ENCODE measurements at places on chromosomes 4 and X. TPM values are rescaled to one million over a fixed set of nuclear protein-coding genes. Genes with fewer than 3 reads are reported as not detected.

Gene FAM200B
- total RNA-seq, result 24.3 TPM

Gene SPARCL1
- 31.0 TPM for total RNA-seq

Gene USP27X
- total RNA-seq, result 1.2 TPM

Gene PHF8
- total RNA-seq, result 16.3 TPM

Gene SLC26A1
- not detected for total RNA-seq

Gene C4orf50
- total RNA-seq, result 0.04 TPM

Gene PASD1
- not detected for total RNA-seq

Gene ASB9
- total RNA-seq, result 1.8 TPM

Gene MID2
- total RNA-seq, result 17.8 TPM

Gene HDX
- 0.48 TPM for total RNA-seq

Gene ERCC6L
- 2.9 TPM for total RNA-seq

Gene SLC7A11
- 16.3 TPM for total RNA-seq

Gene DMRTC1
- not detected for total RNA-seq

GRCh38 chr4:3740256-3740655, 25.9 kb upstream of the ADRA2C start:
- no peak for ATAC-seq

GRCh38 chrX:45632506-45632905, 431.8 kb upstream of the DIPK2B start:
- no peak for ATAC-seq

DNA sequence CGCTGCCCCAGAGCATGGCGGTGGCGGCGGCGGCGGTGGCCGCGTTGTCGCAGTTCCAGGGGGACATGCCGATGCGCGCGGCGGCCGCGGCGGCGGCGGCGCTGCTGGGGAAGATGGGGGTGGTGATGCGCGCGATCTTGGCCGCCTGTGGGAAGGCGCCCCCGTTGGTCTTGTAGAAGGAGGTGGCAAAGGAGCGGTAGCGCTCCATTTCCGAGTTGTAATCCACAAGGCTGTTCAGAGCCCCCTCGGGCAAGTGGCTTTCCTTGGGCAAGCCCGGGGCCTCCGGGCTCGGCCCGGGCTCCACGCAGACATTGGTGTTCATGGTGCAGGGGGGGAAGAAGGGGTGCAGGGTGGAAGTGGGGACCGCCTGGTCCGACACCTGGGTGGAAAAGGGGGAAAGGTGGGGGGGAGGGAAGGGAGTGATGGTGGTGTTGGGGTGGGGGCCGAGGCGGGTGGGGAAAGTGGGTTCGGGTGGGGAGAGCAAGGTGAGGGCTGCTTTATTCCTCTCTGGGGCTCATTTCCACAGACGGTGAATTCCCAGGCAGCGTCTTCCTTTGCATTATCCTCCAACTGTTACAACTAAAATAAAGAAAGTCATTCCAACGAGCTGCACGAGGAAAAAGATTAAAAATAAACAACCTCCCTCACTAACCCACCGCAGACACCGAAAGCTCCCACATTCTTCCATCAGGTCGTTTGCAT, 3.1 kb downstream of the CXXC4 start:
- ATAC-seq, result peak; percentile 15

DNA sequence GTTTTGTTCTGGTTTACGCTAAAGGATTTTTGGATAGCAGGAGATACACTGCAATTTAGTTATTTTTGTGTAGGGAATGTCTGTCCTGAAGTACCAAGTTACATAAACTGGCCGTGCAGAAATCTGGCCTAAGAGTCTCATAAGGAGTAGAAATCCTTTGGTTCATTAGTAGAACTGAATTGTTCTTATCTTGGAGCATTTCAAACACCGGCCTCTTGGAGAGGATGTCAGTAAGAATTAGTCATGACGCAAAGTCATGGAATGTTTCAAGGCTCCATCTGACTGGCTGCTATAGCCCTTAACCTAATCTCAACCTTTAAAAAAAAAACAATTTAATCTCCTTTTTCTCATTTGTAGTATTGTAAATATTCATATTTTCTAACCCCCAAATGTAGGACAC, 15.2 kb downstream of the PDLIM3 start:
- ATAC-seq, result no peak

- no peak for ATAC-seq
Observed at GRCh38 chrX:24190500-24191156, 41.1 kb downstream of the ZFX start.

DNA sequence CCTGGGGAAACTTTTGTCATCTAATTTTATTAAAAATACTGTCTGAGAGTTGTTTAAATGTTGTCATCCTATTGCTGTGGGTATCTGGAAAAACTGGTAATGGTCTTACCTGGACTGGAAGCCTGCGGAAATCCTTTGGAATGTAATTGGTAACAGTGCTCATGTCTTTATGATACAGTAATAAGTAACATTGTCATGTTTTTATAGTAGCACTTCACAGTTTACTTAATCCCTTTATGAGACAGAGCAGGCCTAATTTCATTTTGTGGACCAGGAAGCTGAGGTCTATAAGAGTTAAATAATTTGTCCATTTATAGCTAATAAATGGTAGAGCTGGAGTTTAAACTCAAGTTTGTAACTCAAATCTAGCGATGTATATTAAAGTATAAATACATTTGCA, 88.3 kb downstream of the TRAPPC11 start:
- no peak for ATAC-seq

- ATAC-seq, result no peak
Observed at GRCh38 chr4:110751986-110752385, 129.1 kb upstream of the PITX2 start.

GRCh38 chr4:45215976-45216542, 489.7 kb upstream of the GNPDA2 start:
- ATAC-seq, result no peak

GRCh38 chrX:10076765-10077164, 80.0 kb upstream of the CLCN4 start:
- no peak for ATAC-seq

DNA sequence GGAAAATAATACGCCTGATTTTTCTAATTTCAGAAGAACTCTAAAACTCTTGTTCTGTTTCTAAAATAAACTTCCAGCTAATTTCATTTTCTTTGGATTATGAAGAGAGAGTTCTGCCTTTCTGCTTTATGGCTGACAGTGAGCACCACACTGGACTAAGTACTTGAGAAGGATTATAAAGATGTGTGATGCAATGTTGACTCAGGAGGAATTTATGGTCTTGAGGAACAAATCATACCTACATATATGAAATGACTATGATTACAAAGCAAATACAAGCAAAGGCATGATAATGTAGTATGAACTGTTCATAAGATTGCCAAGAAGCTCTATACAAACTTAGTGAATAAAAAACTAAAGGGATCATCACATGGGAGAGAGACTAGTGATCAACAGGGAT, 13.0 kb upstream of the SLC25A5 start:
- ATAC-seq, result peak; percentile 81

DNA sequence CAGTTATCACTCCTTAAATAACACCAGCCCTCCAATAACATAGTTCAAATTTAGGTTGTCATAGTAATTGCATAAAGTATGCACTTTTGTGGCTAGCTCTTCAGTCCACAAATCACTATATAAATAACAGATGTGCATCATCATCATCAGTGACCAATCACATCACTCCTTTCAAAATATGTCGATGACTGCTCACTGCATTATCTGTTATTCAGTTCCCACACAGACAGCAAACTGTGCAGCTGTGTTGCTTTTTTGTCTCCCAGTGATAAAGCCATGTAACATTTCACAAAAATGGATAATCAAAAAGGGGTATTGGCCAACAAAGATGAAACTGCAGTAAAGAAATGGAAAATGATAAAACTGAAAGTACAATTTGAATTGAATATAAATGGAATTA, 205.4 kb downstream of the DCLK2 start:
- ATAC-seq, result no peak

DNA sequence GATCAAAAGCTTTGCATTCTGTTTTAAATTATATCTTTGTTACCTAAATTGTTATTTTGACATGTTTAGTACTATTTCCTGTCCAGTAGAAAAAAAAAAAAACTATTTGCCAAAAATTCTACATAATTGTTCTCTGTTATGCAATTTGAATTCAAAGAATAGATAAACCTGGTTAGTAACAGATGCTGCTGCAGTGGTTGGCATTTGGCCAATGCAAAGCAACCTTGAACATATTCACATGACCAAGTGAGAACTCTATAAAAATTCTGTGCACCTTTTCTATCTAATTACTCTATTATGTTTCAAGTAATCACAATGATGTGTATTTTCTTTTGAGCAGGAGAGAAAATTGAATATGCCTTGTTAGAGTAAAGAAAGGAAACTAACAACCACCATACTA, 1473.4 kb downstream of the RPA4 start:
- no peak for ATAC-seq

- no peak for ATAC-seq
Observed at GRCh38 chrX:124249345-124249744, 83.1 kb upstream of the TEX13D start.

DNA sequence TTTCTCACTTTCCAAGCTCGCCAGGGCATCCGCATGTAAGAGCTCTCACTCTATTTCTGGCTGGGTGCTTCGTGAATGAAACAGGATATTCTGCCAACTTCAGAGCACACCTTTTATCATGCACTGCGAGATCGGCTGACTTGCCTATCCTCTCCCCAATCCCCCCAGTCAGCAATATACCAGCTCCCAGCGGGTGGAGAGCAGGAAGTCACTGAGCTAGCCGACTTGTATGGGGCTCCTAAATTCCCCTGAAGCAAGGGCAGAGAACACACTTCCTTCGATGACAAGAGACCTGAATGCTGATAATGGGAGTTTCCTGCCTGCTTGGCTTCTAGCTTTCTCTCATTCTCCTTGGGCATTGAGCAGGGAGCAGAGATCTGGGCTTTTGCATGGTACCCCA, 33.8 kb upstream of the MAMLD1 start:
- no peak for ATAC-seq

DNA sequence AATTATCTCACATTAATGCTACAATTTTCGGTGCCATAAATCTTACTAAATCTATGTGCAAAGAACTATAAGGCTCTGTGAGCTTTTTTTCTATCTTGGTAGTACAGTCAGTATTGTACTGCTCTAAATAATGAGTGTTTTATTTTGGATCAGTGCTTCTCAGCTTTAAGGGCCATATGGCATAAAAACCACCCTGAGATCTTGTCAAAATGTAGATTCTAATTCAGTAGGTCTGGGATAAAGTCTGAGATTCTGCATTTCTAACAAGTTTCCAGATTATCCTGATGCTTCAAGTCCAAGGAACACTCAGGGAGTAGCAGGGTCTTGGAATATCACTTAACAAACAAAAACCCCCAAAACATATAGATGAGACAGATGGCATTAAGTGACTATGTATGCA, 486.5 kb downstream of the GRXCR1 start:
- ATAC-seq, result no peak

DNA sequence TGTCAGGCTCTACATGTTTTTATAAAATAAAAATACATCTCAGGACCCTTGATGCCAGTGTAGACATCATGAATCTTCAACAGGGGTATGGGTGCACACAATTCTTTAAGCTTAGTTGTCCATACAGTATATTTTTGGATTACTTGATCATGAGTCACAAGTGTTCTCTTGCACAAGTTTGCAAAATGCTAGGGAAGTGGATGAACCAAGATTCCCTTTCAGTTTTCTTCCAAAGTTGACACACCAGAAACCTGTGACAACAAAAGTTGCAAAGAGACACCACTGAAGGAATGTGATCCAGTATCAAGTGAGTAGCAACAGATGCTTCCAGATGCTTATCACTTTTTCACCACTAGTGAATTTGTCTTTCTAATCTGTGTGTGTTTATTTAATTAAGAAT, 1021.2 kb downstream of the PCDH7 start:
- ATAC-seq, result no peak

DNA sequence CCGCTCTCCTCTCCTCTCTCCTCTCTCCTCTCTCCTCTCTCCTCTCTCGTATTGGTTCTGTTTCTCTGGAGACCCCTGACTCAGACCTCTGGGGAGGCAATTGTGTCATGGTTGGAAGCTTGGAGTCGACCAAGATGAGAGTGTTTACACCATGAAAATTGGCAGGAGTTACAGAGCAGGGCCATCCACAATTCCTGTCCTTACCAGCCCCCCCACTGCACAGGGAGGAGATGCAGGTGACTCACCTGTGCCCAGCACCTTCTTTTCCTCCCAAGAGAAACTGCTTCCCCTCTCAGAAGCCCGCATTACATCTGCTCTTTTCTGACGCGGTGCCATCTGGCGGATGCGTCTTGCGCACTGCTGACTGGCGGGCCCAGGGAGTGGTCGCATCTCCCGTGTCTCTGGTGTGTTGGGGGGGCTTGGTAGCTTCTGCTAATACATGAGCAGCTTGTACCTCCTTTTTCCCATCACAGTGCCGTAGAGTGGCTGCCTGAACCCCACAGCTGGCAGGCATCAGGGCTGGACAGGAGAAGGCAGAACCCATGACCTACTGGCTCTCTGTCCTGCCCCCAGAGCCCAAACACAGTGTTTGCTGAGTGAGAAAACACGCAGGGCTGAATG, 31.4 kb upstream of the GPR78 start:
- peak; percentile 7 for ATAC-seq

- ATAC-seq, result no peak
Observed at GRCh38 chr4:184282895-184283654, 65.4 kb upstream of the ENPP6 start.

DNA sequence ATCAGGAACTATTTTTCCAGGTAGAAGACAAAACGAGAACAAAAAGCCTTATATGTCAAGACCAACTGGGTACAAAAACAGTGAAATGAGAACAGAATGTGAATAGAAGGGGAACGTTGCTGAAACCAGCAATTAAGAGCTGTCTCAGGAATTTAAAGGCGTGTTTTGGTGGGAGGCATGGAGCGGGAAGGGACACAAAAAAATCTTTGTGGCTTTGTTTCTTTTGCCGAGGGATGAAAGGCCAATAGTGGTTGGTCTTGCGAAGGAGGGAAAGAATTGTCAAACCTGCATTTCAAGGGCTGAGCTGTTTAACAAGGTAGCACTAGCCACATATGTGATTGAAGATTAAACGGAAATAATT, 103.8 kb downstream of the USP46 start:
- no peak for ATAC-seq

DNA sequence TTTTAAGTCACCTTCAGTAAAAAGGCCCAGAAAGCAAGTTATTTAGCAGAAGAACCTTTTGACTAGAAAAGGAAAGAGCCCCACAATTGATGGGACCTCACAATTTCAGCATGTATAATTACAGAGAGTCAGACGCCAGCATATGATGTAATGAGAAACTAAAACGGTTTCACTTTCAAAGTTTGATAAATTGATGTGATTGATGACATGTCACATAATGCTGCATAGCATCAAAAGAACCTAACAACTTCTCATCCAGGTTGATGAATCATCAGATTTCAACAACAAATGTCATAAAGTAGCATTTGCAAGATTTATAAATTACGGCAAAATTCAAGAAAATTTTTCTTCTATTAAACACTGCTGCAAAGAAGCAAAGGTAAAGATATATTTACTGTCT, 3.9 kb upstream of the GAR1 start:
- ATAC-seq, result no peak

Measured in esophagus mucosa (tissue), 1 donor.